ENCODE measurements at places on chromosomes 16 and 17.

DNA sequence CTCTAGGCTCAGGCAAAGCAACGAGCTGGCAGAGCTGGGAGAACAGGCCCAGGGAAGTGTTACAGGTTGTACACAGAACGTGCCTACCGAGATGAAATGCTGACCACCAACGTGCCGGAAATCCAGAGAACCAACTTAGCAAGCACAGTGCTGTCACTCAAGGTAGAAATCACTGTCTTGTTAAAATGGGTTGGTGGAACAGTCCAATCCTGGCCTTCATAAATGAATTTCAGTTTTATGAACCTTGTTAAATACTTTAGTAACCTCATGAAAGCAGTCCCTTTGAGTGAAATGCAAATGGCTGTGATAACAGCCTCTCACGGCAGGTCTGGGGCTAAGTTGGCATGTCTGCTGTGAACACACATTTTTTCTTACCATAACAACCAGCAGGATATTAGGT lies 29.0 kb downstream of the ETV4 start:
- no peak for DNase-seq

DNA sequence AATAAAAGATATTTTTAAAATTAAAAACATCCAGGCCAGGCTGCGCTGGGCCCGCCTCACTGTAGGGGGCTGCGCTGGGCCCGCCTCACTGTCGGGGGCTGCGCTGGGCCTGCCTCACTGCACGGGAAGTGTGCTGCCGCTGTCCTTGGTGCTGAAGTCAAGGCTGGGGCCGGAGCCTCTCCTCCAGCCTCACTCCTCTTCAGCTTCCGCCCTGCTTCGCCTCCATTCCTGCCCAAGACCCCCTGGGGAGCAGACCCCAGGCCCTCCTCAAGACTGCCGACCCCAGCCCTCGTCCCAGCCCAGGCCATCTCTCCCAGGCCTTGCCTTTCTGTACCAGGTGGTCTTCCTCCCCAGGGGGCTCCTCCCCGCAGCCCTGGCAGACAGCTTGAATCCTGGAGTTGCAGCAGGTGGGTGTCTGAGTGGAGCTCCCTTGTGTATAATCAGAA lies 26.2 kb downstream of the ENDOV start:
- DNase-seq, result peak; percentile 80

DNA sequence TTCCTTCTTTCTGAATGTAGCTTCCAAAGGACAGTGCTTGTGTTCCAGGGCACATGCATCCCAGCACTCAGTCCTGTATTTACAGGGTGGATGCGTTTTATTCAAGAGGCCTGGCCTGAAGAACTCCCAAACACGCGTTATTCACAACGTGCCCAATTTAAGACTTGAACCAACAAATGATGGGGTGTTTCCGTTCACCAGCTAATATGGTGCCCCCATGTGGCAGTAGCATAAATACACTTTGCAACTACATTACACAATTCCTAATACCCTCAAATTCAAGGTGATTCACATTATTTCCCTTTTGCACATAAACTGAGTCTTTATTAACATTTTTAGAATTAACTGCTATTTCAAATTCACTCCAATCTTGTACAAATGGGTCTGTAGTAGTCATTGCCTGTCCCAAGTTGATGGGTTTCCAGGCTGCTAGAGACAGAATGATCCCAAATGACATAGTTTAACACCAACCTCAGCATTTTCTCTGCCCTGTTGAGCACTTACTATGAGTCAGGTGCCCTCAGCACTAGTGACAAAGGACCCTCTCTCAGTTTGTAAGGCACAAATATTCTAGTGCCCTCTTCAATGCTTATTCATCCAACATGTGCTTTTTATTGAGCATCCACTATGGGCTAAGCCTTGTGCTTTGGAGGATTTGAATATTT lies 26.9 kb downstream of the HSD17B2 start:
- no peak for DNase-seq

DNA sequence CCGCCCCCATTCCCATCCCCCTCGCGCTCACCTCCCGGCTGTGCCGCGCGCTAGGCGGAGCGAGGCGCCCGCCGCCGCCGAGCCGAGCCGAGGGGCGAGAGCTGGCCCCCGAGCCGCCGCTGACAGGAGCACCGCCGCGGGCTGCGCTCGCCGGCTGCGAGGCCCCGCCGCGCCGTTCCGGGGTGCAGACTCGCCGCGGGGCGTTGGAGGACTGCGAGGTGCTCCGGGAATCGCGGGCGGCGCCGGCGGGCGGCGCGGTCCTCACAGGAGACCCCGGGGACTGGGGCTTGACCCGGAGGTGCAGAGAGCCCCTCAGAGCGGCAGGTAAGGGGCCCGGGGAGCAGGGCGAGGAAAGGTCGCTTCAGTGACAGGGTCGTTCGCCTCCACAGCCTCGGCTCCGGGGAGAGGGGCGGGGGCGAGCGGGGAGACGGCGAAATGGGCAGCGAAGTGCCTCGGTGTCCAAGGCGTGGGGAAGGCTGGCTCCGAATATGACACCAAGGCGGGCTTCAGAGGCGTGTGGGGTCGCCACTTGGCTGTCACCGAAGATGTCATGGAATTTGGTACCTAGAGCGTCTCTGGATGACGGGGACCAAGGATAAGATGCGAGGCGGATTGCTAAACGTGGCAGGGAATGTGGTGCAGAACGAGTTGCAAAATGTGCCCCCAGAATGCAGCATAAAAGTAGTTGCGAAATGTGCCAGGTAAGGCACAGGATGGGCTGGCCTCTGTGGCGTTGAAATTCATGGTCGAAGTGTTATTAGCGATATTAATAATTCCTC lies 580 bp downstream of the TANC2 start:
- peak; percentile 37 for DNase-seq

DNA sequence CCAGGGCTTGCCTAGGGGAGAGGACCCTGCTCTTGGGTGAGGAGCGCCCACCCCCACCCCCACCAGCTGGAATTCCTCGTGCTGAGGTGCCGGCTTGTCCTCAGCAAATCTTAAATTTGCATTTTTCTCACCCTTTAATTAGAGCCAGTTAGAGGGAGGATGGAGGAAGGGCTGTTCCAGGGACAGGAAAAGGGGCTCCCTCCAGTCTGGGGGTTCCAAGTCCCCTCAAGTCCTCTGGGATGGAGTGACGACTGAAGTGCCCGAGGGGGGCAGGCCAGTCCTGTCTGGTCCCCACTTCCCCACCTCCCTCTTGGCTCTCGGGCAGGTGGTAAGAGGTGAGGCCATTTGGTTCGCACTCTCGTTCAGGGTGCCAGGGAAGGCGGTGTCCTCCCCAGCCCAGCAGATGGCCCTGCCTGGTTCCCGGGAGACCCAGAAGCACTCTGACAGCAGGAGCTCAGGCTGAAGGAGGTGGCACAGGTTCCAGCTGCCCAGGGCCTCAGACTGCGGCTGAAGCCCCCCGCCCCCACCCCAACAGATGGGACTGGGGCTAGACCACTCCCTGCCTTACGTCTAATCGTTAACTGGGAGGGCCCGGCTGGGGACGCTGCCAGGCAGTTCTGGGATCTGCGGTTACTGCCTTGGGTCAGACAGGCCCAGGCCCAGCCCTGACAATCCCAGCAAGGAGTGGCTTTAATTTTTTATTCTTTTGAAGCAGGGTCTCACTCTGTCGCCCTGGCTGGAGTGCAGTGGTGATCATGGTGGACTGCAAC lies 2.2 kb downstream of the RAB26 start:
- DNase-seq, result no peak

DNA sequence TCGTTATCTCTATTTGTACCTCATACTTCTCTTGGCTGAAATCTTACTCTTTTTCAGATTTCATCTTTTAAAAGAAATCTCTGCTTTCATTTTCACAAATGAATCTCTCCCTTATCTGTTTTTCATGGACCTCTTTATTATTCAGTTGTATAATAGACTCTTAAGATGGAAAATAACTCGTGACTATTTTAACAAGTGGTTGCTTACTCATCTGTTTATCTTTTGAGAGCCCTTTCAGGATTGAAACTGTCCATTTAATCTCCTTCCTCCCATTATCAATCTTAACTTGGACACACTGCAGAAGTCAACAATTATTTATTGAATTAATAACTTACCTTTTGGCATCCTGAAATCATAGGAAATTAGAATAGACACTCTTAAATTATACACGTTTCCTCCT lies 68.8 kb downstream of the ABCA8 start:
- DNase-seq, result no peak

DNA sequence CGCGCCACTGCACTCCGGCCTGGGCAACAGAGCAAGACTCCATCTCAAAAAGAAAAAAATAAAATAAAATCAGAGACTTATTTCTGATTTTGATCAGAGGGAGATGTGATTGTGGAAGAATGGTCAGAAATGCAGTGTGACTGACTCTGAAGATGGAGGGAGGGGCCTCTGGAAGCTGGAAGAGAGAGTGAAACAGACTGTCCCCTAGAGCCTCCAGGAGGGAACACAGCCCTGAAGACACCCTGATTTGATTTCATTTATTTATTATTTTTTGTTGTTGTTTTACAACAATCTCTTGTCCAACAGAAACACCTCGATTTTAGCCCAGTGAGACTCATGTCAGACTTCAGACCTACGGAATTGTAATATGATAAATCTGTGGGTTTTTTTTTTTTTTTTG lies 26.1 kb downstream of the BCL7C start:
- DNase-seq, result no peak

- no peak for DNase-seq
Measured at GRCh38 chr16:61813339-61813738, 222.9 kb downstream of the CDH8 start.

- DNase-seq, result peak; percentile 76
Measured at GRCh38 chr17:36703860-36704266, 102.5 kb downstream of the MRM1 start.

DNA sequence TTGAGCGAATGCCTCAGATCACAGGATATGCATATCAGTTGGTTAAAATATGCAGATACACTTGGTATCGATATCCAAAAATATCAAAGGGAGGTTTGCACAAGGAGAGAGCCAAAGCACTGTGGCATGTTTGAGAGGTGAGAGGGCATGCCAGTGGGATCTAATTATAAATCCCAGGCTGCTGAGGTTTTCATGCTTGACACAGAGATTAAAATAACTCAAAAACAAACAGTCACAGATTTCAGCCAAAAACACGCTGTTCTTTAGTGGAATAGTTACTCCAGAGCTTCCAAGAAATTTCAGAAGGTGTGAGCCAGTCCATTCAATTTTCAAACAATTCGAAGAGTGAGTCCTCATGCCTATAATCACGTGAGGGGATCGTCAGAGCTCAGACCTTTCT lies 477.9 kb downstream of the SOX9 start:
- DNase-seq, result no peak

- no peak for DNase-seq
Measured at GRCh38 chr17:8935191-8935590, 30.3 kb downstream of the PIK3R5 start.

- DNase-seq, result no peak
Measured at GRCh38 chr16:70801611-70802010, 653 bp upstream of the VAC14 start.

- peak; percentile 91 for DNase-seq
Measured at GRCh38 chr17:28684963-28685362, 23.0 kb downstream of the SUPT6H start.

DNA sequence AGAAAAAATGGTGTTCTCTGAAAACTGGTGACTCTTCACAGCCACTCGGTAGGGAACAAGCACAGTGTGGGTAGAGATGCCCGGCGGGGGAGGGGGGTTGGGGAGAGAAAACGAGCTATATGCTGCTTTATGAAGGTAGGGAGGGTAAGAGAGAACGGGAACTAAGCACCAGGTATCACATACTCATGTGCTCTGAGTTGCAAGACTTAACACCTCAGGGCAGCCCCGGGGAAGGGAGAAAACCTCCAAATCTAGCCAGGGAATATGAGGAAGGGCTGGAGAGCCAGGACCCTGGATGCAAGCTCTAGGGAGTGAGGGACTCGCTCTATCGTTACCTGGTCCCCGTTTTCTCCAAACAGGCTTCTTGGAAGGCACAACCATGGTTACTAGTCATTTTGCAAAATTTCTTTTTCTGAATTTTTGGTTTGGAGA lies 35.3 kb downstream of the HIC1 start:
- DNase-seq, result no peak

DNA sequence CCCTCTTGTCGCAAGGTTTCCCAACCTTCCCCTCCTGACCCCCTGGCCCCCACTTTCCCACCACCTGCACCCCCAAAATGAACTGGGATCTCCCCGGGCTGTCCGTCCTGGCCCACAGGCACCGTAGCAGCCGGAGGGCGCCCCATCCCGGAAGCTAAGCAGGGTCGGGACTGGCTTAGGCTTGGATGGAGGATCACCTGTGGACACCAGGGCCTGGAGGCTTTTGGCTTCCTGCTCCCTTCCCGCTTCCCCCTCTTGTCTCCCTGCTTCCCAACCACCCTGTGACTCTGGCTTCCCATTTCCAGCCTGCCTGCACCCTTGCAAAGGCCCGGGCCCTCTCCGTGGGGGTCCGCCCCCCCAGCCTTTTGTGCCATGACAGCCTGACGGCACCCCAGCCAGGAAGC lies 2291.3 kb downstream of the TP53TG3F start:
- no peak for DNase-seq

DNA sequence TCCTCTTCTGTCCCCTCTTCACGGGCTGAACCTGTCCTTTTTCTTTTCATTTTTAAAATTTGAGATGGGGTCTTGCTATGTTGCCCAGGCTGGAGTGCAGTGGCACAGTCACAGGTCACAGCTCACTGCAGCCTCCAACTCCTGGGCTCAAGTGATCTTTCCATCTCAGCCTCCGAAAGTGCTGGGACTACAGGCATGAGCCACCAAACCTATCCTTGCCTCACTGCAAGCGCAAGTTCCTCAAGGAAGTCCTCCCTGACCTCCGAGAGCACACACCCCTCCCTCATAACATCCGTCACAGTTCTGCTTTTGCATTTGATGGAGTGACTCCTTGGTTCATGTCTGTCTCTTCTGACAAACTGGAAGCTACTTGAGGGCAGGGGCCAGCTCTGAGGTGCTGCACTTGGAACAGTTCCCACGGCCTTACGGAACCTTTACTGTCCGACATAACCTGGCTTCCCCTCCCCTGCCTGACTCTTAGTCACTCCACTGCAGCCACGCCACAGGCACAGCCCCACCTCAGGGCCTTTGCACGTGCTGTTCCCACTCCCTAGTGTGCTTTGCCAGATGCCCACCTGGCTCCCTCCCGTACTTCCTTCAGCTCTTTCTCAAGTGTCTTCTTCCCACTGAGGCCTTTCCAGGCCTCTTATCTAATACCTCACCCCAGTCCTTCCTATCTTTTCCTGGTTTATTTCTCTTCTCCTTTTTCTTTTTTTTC lies 4.4 kb downstream of the TBX6 start:
- DNase-seq, result no peak

DNA sequence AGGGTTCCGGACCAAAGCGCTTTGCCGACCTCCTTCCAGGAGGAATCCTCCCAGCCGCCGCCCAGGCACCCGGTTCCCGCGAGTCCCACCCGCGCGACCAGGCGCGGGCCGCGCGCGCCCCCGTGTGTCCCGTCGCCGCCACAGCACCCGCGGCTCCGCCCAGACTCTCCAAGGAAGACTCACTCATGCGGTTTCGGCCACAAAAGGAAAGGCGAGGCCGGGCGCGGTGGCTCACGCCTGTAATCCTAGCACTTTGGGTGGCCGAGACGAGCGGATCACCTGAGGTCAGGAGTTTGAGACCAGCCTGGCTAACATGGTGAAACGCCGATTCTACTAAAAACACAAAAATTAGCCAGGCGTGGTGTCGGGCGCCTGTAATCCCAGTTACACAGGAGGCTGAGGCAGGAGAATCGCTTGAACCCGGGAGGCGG lies 3.5 kb upstream of the PKMYT1 start:
- peak; percentile 87 for DNase-seq
